ENCODE measurements at places on chromosomes 7 and 10. TPM values are rescaled to one million over a fixed set of nuclear protein-coding genes. Genes with fewer than 3 reads are reported as not detected.

The THNSL1 gene
- total RNA-seq: 6.0 TPM

The FLNC gene
- 254 TPM for total RNA-seq

- DNase-seq: no peak
Measured at GRCh38 chr10:29068302-29068701, 220.6 kb upstream of the LYZL1 start.

- no peak for DNase-seq
Measured at GRCh38 chr7:100546926-100547800, 8.2 kb downstream of the AGFG2 start.

The ITPRID1 gene
- not detected for total RNA-seq

GRCh38 chr10:119871881-119872609 lies 598 bp downstream of the MCMBP start:
- peak; percentile 24 for DNase-seq

The TLL2 gene
- total RNA-seq: 0.11 TPM

GRCh38 chr10:6578251-6578771 lies 1.8 kb downstream of the PRKCQ start:
- DNase-seq: no peak

The ANKRD1 gene
- total RNA-seq: 251 TPM

DNA sequence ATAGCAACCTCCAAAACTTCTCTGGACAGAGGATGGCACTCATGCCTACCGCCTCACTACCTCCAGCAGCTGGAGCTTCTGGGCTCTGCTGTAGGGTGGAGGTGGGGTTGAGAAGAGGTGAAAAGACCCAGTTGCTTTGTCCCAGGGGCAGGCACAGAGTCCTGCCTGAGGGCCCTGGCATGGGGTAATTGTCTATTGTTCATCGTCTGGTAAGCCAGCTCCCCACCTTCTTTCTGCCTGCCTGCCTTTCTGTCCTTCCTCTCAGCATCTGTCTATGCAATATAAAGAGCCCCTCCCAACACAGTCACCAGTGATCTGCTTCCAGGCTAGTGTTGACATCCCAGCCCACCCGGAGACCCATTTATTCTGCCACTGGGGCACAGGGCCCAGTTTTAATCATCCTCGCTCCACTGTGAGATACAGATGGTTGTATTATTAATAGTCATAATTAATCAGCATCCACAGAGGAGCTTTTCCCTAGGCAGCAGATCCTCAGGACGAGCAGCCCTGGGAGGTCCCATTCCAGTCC lies 39.0 kb downstream of the ZMIZ1 start:
- no peak for DNase-seq

The CDHR1 gene
- total RNA-seq: not detected

The FEZF1 gene
- total RNA-seq: not detected

The HOXA2 gene
- 0.51 TPM for total RNA-seq

DNA sequence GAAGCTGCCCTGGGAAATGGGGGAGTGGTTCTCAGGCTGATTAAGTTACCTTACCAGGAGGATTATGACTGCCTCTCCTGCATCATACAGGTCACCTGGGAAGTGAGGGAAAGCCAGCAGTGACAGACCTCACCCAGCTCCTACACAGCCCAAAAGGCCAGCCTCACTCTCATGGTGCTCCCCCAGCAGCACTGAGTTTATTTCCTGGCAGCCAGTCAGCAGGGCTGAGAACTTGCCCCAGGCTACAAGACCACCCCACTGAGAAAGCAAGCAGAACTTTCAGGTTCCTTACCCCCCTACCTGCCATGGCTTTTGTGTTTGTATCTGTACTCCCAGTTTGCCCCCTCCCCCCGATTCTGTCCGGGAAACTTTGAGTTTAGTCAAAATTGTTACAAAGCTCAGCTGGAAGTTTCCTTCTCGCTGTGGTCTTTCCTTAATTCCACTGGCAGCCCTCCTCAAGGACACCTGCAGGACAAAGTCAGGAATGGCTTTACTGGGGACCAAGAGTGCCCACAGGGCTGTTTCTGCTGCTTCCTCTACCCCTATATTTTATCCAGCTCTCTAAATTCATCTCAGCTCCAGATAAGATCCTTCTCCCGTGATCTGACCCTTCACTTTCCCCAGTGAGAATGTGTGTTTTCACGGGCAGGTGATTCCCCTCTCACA lies 649.8 kb upstream of the MBL2 start:
- no peak for DNase-seq

GRCh38 chr10:78214955-78215354 lies 181.3 kb downstream of the RPS24 start:
- no peak for DNase-seq

GRCh38 chr10:5443429-5443828 lies 31.1 kb downstream of the NET1 start:
- no peak for DNase-seq

The GPR15LG gene
- not detected for total RNA-seq

The CUZD1 gene
- 2.5 TPM for total RNA-seq

- peak; percentile 30 for DNase-seq
Measured at GRCh38 chr7:1027242-1028043, 16.9 kb upstream of the GPR146 start.

- no peak for DNase-seq
Measured at GRCh38 chr7:114104035-114104434, 185.2 kb upstream of the PPP1R3A start.

- no peak for DNase-seq
Measured at GRCh38 chr7:150856303-150857275, 4.3 kb downstream of the AOC1 start.

DNA sequence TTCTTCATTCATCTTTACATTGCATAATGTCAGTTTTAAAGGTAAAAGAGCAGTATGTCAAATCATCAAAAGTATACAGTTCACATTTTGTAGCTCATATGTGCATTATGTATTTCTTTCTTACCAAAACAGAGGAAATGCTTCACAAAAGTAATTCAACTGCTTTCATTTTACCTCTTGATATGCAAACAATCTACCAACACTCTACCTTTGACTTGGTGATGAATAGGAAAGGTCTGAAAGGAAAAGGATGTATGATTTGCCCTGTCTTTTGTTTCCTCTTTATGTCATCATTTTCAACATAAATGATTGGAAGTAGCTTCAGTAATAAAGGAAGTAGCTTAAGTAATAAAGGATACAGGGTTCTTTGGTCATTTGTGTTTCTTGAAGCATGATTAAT lies 846.7 kb downstream of the NXPH1 start:
- no peak for DNase-seq

DNA sequence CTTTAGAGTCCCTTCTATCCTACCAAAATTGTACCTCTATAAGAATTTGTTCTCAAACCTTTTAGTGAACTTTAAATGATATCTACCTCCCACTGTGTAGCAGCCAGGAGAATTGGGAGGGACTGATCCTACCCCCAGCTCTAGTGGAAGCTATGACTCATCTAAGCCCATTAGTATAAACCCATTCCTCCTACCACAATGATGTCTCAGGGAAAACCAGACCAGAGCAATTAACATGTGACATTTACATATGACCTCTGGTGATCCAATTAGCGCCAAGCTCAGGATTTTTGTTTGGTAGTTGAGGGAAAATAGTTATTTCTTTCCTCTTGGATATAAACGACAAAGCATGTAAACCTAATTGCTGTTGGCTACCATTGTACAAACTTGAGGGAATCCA lies 33.1 kb upstream of the R3HCC1L start:
- DNase-seq: no peak

Measured in LHCN-M2 (cell line).